Uterus (tissue), 4 donors: ENCODE measurements at places on chromosomes 6 and 20. TPM values are rescaled to one million over a fixed set of nuclear protein-coding genes. Genes with fewer than 3 reads are reported as not detected.

Gene PGC
- 2.1 TPM for total RNA-seq

Gene CLPSL2
- not detected for total RNA-seq

Gene FUT9
- not detected for total RNA-seq

Gene HFE
- 8.4 TPM for total RNA-seq

Gene PPP1R14C
- total RNA-seq = 2.9 TPM

Gene PPP1R16B
- total RNA-seq = 15.8 TPM

Gene SLC44A4
- 5.3 TPM for total RNA-seq

Gene PERP
- total RNA-seq = 17.6 TPM

Gene RGS17
- 0.91 TPM for total RNA-seq

Gene SLC17A1
- total RNA-seq = not detected
